ENCODE measurements at places on chromosomes 6 and 20. TPM values are rescaled to one million over a fixed set of nuclear protein-coding genes. Genes with fewer than 3 reads are reported as not detected.

The FHL5 gene
- not detected for total RNA-seq

The PLEKHG1 gene
- 0.45 TPM for total RNA-seq

The RTF2 gene
- 93.8 TPM for total RNA-seq

The EFCAB8 gene
- total RNA-seq, result not detected

The DOP1A gene
- 2.8 TPM for total RNA-seq

The OR2J3 gene
- not detected for total RNA-seq

The MICAL1 gene
- 15.4 TPM for total RNA-seq

The CLIC5 gene
- total RNA-seq, result not detected

The SCRT2 gene
- not detected for total RNA-seq

The SPATA25 gene
- total RNA-seq, result 0.30 TPM
